CD4-positive, alpha-beta T cell treated with Interleukin-6 for 4 hours (primary cell): ENCODE measurements at places on chromosomes 11 and 22.

GRCh38 chr11:76831686-76832310 lies 28.9 kb upstream of the ACER3 start:
- DNase-seq = no peak

- DNase-seq = no peak
Measured at GRCh38 chr22:49517667-49518185, 309.9 kb downstream of the BRD1 start.

GRCh38 chr11:27552341-27552740 lies 45.8 kb upstream of the LIN7C start:
- DNase-seq = no peak

- no peak for DNase-seq
Measured at GRCh38 chr11:8292351-8292750, 28.7 kb upstream of the LMO1 start.

DNA sequence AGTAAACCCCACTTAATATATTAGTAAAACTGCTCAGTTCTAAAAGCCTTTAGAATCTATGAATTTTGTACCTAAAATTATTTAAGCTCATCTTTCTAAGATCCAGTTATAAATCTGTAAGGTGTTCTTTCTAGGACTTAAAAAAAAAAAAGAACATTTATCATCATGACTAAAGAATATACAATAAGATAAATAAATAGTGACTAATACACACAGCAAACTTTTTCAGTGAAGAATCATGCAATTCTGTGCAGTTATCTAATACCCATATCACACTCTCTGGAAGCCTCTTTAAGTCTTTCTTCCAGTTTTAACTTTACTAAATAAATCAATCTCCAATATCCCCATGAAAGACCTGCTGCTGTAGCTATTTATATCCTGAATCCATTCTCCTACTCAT lies 59.8 kb downstream of the CEP57 start:
- DNase-seq = no peak

DNA sequence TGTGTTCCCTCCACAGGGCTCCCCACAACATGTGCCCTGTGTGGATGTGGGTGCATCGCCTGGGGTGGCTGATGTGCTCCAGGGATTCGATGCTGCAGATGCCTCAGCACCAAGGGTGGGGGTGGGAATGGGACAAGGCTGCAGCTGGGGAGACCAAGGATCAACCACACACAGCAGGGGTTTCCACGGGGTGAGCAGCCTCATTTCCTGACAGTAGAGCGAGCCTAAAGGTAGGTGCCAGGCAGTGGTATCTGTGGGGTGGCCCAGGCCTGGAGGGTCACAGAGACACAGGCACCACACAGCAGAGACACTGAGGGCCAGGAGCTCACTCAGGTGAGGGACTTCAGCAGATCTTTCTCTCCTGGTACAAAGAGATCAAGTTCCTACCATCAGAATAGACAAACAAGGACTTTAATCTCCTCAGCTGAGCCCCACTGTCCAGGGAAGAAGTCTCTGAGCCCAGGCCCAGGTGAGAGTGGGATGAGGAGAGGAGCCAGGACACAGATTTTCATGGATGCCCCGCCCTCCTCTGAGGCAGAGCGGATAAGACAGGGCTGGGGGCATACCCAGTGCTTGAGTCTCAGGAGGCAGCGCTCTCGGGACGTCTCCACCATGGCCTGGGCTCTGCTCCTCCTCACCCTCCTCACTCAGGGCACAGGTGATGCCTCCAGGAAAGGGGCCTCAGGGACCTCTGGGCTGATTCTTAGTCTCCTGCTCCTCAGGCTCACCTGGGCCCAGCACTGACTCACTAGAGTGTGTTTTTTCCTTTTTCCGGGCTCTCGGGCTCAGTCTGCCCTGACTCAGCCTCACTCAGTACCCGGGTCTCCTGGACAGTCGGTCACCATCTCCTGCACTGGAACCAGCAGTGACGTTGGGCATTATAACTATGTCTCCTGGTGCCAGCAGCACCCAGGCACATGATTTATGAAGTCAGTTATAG lies 19.7 kb downstream of the GGTLC2 start:
- no peak for DNase-seq

DNA sequence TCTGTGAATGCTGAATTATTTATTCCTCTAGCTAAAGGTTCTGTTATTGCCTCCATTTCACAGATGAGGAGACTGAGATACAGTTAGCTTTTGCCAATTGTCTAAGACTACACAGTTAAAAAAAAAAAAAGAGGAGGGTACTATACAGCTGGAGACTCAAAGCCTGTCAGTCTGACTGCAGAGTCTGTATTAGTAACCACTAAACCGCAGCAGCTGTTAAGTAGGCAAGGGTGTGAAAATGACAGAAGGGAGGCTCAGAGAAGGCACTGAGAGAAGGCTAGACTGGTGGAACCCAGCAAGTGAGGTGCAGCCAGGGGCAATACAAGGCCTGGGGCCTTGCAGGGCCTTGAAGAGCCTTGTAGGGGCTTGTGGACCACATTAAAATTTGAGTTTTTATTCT lies 181.2 kb downstream of the CSNK2A3 start:
- DNase-seq = peak; percentile 45

- DNase-seq = no peak
Measured at GRCh38 chr11:91860661-91861060, 364.0 kb upstream of the FAT3 start.
